Vagina (tissue), 2 donors: ENCODE measurements at places on chromosomes 1 and 21.

DNA sequence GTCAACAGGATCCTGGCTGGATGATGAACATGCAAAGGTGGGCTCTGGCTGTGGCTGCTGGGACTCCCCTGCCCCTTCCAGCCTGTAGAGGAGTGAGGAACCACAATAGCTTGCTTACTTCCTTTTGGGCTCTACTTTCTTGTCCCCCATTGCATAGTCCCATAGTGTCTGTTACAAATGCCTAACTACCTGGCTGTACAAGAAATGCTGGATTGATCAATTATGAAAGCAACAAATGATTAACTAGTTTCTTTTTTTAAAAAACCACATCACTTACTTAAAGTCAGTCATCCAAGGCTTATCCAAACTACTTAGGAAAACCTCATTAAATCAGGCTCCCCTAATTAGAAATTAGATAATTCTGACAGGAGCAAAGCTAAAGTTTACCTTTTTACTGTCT is 514.1 kb upstream of the PKN2 start:
- no peak for DNase-seq

DNA sequence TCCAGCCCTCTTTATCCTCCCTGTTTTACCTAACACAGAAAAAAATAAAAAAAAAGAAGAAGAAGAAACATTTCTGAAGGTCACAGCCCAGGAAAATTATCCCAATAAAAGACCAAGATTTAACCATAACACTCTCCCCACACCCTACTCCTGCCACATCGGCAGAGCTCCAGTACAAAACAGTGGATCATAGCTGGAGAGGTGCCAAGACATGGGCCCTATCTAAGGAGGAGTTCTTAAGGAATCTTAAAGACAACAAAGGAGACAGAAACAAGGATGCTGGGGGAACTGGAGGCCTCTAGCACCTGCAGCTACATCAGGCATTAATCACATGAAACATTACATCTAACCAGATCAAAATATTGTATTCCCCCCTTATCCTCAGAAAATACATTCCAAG is 432.8 kb downstream of the MATN1 start:
- peak; percentile 37 for DNase-seq

GRCh38 chr1:145708063-145708462 is 895 bp upstream of the PDZK1 start:
- no peak for DNase-seq

GRCh38 chr21:33732038-33732437 is 89.7 kb downstream of the ITSN1 start:
- DNase-seq = no peak

- no peak for DNase-seq
Measured at GRCh38 chr1:115056395-115056798, 26.8 kb downstream of the TSHB start.

GRCh38 chr1:43711049-43711448 is 3.7 kb downstream of the ST3GAL3 start:
- DNase-seq = no peak

- DNase-seq = no peak
Measured at GRCh38 chr21:16594191-16594590, 864.4 kb downstream of the USP25 start.

GRCh38 chr21:22536509-22536908 is 1538.3 kb downstream of the NCAM2 start:
- no peak for DNase-seq

DNA sequence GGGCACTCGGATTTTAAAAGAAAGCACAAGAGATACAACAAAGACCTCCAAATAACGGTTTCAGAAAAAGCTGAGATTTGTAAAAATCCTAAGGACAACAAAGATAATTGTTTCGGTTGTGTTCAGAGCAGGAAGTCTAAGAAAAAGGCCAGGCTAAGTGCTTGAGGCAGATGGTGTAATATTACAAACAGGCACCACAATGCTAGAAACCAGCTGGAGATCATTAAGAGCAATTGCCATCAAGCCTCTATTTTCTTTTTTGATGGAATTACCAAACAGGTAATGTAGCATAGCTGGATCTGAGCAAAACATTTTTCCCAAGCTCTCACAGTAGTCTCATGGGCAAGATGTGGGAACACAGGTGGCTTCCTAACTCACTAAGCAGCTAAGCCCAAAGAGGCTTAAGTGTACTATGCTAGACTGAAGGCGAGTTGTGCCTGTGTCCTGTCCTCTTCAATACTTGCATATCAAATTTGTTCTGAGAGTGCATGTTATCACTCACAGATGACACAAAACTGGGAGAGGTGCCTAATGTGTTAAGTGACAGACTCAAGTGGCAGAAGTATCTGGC is 161.6 kb downstream of the GLUL start:
- no peak for DNase-seq

DNA sequence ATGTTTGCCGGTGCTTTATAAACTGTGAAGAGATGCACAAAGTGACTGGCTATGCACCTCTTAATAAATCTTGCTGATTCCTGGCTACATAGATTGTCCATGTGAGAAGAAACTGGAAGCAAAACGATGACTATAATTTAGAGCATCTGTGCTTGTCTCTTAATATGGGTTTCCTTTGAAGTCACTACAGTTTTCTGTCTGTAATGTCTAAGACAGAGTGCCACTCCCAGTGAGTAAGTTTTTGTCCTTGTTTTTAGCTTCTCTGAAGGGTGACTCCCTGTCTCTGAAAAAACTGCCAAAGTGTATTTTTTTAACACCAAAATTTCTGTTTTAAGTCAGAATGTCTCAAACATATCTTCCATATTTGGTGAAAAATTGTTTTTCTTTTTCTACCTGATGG is 175.1 kb downstream of the FASLG start:
- no peak for DNase-seq

GRCh38 chr1:18353528-18353927 is 127.2 kb upstream of the KLHDC7A start:
- no peak for DNase-seq

- DNase-seq = no peak
Measured at GRCh38 chr21:31901315-31901714, 28.5 kb downstream of the HUNK start.

DNA sequence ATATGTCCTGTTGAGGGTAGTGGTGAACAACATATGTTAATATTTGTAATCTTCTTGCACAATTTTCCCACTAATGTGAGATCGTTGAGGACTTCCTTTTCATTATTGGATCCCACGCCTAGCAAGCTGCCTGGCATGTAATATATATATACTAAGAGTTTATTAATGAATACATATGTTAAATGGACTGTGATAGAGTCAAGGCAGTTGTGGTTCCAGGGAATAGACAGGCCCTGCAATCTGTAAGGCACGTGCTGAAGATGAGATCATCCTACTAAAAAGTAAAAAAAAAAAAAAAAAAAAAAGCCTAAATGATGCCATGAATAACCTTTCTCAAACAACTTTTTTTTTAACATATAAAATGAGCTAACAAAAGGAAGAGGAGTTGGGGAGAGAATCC is 28.9 kb downstream of the PLPPR5 start:
- no peak for DNase-seq

DNA sequence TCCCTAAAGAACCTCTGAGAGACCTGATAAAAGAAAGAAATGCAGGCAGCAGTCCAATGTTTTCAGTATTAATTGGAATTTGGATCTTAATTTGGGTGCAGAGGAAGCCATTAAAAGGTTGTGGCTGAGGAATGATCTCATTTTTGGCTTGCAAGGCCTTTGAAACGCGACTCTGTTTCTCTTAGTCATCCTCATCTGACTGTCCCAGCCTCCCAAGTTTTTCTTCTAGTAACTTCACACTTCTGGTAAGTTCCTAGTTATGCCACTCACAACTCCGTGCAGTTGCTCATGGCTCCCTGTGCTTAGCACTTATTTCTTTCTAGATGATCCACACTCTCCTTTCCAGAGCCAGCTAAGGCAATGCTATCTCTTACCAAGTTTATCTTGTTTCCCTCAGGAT is 147.4 kb upstream of the USP24 start:
- DNase-seq = no peak

DNA sequence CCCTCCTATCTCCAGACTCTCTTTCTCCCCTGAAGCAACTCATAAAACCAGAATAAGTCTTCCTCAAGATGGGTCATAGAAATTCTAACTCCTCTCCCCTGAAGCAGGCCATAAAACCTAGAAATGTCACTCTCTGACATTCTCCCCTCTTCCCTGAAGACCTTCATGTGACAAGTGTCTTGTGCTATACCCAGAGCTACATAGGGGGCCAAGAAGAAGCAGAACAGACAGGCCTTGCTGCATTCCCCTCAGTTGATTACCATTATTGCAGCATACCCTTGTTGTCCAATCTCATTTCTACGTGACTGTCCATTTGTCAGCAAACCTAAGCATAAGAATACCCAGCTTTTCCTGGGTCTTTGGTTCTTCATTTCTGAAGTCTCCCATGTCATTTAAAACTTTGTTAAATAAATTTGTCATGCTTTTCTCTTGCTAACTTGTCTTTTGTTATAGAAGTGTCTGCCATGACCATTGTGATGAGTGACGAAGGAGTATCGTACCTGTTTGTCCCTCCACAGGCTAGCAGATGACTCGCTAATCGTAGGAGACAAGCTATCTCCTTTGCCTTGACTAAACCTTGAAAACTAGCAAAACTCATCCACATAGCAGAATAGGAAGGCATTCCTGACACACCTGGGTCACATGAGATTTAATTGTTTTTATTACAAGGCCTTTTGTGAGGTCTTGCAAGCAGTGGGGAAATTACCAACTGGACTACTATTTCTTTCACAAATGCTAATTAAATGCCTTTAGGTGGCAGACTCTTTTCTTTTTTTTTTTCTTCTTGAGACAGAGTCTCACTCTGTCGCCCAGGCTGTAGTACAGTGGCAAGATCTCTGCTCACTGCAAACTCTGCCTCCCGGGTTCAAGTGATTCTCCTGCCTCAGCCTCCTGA is 39.4 kb upstream of the ZNF326 start:
- DNase-seq = no peak

DNA sequence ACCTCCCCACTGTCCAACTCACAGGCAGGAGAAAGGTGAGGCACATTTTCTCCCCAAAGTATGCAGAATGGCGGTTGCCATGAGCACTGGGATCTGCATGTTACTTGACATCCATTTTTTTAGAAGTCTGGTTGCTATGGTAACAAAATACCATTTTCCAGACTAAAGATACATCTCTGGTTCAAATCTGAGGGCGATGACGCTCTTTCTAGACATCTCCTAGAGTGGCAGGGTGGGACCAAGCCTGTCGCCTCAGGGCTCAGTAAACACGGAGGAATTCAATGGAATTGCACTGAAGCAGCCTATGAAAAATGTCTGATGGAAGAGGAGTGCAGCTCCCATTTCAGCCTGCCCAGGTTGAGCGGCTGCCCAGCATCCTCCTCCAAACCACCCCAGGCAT is 21.5 kb upstream of the FAM43B start:
- no peak for DNase-seq

DNA sequence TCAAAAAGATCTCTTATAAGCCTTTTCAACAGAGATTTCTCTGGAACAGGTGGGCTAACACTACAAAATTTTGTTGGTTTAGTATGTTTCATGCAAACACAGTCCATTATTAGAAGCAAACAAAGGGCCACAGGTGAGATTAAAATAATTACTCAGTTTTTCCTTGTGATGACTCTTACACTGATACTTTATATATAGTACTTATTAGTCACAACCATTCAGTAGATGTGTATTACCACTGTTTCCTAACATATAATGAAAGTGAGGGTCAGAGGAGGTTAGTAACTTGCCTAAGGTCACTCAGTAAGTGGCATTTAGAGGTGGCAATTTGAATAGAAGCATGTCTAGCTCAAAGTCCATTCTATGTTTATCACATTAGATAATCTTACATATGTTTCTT is 44.2 kb downstream of the CYYR1 start:
- no peak for DNase-seq
